Activated CD8-positive, alpha-beta memory T cell treated with anti-CD3 and anti-CD28 coated beads for 1 hour (primary cell): ENCODE measurements at places on chromosomes 12 and 14.
A peak's percentile ranks its signal among the peaks of the same experiment; 100 is the strongest.

- DNase-seq, result no peak
These were observed 116.0 kb upstream of the NCOR2 start for GRCh38 chr12:124683152-124684124.

DNA sequence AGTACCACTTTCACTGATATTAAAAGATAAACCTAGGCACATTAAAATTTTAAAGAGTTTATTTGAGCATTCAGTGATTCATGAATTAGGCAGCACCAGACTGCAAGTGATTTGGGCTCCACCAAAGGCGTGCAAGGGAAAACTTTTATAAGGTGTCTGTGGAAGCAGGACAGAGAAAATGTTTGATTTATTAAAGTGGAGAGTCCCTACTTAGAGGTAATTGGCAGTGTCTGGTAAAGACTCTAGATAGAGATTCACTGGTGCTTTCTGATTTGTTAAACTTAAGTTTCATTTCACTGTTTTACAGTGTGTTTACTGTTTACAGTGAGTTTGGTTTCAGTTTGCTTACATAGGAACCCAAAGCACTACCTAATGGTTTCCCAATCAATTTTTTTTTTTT is 72.8 kb downstream of the ANKS1B start:
- no peak for DNase-seq

DNA sequence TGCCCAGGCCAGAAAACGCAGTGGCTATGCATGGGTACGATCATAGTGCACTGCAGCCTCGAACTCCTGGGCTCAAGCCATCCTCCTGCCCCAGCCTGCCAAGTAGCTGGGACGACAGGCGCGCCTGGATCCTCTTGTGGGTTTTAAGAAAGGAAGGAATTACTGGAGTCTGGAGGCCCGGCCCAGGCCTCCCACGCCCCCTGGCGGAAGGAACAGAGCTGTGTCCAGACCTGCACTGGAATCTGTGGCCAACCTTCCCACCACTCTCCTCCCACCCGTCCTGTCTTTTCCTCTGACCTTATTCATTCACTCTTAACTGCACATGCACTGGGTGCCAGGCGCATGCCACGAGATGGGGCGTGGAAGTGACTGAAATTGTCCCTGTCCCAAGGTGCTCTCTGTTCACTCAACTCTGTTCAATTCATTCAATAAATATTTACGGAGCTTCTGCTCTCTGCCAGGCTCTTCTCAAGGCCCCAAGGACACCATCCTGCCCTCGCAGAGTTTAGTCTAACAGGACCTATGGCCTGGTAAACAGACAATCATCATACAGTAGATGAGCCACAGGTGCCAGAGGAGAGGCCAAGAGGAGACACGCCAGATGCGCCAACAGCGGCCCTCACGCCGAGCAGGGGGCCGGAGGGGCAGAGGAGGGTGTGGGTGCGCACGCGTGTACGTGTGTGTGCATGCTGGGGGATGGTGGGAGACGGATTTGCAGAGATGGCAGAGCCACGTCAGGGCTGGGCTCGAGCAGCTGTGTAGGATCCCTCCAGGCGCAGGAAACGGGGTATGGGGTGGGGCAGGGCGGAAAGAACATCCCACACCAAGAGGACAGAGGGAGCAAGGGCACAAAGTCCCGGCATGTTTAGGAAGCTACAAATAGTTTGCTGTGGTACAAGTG is 13.7 kb upstream of the TMEM106C start:
- peak; percentile 18 for DNase-seq

- DNase-seq, result no peak
These were observed 2.3 kb upstream of the CLEC1A start for GRCh38 chr12:10101042-10101579.

GRCh38 chr14:97010491-97011160 is 213.4 kb downstream of the VRK1 start:
- DNase-seq, result no peak

- no peak for DNase-seq
These were observed 311.9 kb downstream of the CACNA1C start for GRCh38 chr12:2364631-2365051.

GRCh38 chr12:12396694-12397093 is 39.8 kb downstream of the BORCS5 start:
- no peak for DNase-seq
